ENCODE measurements at places on chromosomes 16 and 17.

DNA sequence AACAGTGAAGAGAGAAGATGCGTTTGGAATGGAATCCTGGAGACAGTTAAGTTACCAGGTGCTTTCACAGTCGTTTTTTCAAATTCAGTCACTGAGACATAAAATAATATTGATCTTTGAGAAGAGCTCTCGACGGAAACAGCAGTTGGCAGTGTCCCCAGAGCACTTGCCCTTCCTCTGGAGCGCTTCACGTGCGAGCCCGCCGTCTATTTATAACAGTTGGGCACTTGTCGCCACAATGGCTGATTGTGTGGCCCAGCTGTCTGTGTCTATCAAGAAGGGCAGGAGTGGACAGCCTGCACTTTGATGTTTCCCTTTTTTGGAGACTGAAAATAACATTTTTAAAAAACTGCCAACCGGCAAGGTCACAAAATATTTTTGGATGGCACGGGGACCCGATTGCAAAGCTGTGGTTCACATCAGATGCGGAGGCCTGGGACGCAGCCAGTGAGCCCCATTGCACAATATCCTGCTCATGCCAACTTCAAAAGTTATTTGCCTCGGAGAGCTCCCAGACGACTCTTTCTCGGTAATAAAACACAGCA is 62.9 kb downstream of the ADCY9 start:
- no peak for DNase-seq

- DNase-seq, result no peak
These were observed 161.5 kb upstream of the ZKSCAN2 start for GRCh38 chr16:25419153-25419552.

DNA sequence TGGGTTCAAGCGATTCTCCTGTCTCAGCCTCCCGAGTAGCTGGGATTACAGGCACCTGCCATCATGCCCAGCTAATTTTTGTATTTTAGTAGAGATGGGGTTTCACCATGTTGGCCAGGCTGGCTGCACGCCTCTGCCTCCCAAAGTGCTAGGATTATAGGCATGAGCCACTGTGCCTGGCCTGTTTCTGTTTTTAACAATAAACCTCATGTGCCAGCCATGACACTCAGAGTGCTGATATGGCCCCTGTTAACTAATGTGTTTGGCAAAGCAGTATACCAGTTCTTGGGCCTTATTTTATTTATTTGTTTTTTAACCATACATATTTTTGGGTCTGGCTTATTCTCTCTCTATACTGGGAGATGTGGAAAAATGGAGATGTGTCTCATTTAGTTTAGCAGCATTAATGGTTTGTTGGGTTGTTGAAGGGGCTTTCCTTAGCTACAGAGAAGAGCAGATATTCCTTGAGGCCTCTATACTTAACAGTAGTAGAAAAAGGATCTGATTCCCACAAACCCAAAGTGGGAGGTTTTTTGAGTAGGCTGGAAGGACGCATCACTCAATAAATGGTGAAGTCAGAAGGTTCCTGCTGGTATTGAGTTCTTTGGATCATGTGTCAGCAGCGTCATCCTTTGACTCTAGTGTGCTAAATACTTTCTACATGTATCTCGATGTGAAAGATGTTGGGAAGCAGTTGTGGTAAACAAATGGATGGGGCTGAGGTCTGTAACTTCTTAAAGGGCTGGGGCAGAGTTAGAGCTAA is 16.2 kb upstream of the CDK5R1 start:
- DNase-seq, result no peak

- DNase-seq, result peak; percentile 63
These were observed 34.7 kb upstream of the RBBP6 start for GRCh38 chr16:24504472-24505345.
